ENCODE measurements at places on chromosomes 6 and 20. TPM values are rescaled to one million over a fixed set of nuclear protein-coding genes. Genes with fewer than 3 reads are reported as not detected.
A peak's percentile ranks its signal among the peaks of the same experiment; 100 is the strongest.

MLIP gene
- total RNA-seq, result 4.3 TPM

ZNF165 gene
- 0.45 TPM for total RNA-seq

FNDC11 gene
- 0.13 TPM for total RNA-seq

SLC32A1 gene
- not detected for total RNA-seq

BCAS4 gene
- 14.5 TPM for total RNA-seq

SNRPB2 gene
- total RNA-seq, result 48.5 TPM

MYT1 gene
- total RNA-seq, result not detected

SLC17A1 gene
- not detected for total RNA-seq

KHDRBS2 gene
- total RNA-seq, result not detected

LHFPL5 gene
- total RNA-seq, result 0.17 TPM

DDX43 gene
- not detected for total RNA-seq

DNA sequence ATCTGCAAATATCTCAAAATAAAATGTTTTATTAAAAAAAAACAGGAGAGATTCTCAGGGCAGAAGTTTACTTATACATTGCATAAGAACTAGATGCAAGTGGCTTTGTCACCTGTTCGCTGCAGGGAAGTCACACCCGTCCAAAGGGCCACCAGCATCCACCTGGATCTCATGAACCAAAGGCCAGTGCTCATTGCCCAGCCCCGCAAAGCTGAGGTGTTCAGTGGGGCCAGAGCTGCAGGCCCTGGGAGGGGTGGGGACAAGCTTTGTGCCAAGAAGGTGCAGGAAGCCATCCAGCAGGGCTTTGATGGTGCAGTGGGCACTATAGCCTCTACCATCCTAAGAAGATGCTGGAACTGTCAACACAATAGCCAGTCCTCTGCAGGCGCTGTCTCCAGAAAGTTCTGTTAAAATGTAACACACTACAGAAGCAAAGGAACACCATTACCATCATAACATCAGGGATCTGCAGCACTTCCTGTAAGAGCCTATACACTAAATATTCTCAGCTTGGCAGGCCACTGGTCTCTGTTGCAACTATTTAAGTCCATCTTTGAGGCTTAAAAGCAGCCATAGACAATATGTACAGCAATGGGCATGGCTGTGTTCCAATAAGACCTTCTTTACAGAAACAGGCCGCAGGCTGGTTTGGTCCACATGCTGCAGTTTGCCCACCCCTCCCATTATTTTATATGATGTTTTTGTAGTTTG is 15.7 kb upstream of the CD93 start:
- DNase-seq, result no peak

DNA sequence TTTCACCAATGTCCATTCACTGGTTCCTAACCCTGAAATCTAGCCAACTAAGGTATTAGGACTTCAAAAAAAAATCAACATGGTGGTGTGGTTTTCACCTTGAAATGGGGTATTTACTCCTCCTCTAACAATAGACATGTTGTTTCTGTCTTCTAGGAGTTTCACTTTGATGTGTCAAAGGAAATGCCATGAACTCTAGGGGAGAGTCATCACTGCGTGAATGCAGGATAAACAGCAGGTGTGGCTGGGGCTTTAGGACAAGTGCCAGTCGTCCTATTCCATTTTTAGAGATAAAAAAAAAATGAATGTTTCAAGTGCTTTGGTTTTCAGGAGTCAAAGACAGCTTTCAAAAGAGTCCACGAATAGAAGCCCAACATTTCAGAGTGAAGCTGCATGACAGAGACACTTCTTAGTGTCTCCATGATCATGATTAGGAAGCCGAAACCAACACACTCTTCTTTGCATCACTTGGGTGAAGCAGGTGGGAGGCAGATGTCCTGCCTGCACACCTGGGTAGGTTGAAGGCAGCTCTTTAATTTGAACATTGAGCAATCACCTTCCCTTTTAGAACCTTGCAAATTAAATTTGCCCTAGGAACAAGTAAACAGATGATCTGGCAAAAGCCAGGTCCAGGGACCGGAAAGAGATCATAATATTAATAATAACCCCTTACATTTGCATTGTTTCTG is 328.5 kb upstream of the PRDM1 start:
- DNase-seq, result peak; percentile 66

DNA sequence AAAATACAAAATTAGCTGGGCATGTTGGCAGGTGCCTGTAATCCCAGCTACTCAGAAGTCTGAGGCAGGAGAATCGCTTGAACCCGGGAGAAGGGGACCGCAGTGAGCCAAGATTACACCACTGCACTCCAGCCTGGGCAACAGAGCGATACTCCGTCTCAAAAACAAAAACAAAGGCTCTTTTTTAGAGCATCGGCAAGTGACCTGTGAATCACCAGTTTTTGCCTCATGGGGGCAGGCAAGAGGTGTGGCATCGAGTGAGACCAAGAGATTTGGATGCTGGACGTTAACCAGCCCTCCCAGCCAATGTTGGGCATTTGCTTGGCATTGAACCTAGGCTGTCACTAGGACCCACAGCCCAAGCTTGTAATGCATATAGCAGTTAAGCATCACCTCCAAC is 14.6 kb upstream of the CDK5RAP1 start:
- peak; percentile 40 for DNase-seq

DNA sequence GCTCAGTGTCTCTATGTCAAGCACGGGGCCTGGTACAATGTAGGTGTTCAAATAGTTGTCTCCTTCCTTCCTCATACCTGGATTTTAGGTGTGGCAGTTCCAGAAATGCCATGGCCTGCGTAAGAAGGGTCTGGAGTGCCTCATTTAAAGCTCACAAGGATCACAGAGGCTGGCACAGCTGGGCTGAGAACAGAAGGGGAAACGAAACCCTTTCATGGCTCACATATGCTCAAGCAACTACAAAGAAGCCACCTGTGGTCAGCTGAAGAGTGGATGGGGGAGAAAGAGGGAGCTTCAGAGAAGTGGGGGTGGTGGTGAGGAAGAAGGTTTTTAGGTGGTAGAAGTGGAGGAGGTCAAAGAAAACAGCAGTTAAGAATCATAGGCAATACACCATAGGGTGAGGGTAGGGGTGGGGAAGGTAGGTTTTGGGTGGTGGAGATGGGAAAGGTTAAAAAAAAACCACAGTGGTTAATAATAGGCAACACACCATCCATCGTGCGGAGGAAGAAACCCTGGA is 17.0 kb upstream of the TOP1 start:
- DNase-seq, result no peak

DNA sequence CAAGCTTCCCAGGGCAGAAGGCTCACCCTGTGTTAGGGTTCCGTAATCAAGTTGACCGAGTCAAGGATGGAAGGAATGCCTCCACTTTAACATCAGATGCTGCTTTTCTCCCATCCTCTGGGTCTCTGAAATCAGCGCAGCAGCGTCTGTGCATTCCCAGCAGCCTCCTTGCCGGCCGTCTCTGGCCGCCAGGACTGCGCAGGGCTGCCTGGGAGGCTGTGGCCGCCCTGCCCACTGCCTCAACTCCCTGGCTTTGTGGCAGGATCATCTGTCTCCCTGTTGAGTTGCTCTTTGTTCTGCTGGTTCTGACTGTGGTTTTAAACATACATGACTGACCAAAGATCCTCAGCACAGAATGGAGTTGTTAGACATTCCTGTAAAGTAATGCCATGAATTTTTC is 56.5 kb downstream of the DLL1 start:
- no peak for DNase-seq

DNA sequence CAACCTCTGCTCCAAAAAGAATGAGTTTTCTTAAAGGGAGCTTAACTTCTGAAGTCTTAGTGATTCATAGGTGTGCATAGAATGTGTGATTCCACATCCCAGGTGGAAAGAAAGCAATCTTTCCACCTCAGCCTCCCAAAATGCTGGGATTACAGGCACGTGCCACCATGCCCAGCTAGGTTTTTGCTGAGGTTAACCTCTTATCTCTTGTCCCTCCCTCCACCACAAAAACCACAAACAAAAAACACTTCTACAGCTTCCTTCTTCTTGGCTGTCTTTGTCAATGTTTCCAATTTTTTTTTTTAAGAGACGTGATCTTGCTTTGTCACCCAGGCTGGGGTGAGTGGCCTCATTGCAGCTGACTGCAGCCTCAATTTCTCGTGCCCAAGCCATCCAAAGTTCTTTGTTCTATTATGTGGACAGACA is 8.1 kb upstream of the CSE1L start:
- no peak for DNase-seq

GRCh38 chr20:54090230-54091119 is 20.1 kb upstream of the BCAS1 start:
- DNase-seq, result no peak

GRCh38 chr6:49732781-49733180 is 11.4 kb downstream of the CRISP3 start:
- no peak for DNase-seq

- no peak for DNase-seq
Measured at GRCh38 chr6:134079406-134079921, 27.0 kb upstream of the SLC2A12 start.

DNA sequence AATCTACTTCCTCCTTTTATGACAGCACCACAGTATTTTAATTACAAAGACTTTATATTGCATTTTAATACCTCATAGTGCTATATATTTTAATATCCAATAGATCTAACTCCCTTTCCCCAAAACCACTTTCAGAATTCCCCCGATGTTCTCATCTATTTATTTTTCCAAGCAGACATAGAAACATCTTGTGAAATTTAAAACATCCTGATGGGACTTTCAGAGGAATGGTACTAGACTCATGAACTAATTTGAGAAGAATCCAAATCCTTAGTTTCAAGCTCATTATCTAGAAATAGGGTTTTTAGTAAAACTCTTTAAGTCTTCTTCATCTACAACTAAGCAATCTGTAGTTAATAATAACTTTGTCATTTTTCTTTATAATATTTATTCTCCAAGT is 97.0 kb downstream of the TRERF1 start:
- no peak for DNase-seq

DNA sequence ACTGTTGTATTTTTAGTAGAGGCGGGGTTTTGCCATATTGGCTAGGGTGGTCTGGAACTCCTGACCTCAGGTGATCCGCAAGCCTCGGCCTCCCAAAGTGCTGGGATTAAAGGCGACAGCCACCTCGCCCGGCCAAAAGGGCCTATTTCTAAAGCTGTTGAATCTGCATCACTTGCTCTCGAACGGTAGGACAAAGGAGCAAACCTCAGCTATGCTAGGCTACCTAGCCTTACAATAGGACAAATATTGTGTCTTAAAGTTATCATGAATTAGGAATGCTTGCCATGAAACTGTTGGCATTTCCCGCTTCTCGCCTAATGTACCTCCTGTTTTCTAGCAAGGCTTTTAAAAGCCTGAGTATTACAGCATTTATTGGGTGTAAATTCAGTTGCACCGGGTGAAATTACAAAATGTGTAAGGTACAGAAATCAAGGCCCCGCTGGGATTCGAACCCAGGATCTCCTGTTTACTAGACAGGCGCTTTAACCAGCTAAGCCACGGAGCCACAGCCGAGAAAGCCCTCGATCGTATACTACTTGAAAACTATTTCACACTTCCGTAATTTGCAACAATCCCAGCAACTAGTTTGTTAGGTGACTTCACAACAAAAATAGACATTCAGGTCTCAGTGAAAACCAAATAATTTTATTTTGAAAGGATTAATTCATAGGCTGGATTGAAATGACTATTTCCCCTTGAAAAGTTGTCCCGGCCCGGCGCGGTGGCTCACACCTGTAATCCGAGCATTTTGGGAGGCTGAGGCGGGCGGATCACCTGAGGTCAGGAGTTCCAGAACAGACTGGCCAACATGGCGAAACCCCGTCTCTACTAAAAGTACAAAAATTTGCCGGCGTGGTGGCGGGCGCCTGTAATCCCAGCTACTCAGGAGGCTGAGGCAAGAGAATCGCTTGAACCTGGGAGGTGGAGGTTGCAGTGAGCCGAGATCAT is 211.6 kb upstream of the ZNF184 start:
- DNase-seq, result peak; percentile 80

- no peak for DNase-seq
Measured at GRCh38 chr6:166173281-166173951, 5.8 kb upstream of the TBXT start.

- peak; percentile 41 for DNase-seq
Measured at GRCh38 chr6:42402184-42402583, 49.5 kb downstream of the TRERF1 start.

GRCh38 chr20:8764344-8764962 is 304.4 kb upstream of the PLCB4 start:
- peak; percentile 23 for DNase-seq

GRCh38 chr20:43563429-43563828 is 4.6 kb downstream of the SGK2 start:
- DNase-seq, result peak; percentile 35

DNA sequence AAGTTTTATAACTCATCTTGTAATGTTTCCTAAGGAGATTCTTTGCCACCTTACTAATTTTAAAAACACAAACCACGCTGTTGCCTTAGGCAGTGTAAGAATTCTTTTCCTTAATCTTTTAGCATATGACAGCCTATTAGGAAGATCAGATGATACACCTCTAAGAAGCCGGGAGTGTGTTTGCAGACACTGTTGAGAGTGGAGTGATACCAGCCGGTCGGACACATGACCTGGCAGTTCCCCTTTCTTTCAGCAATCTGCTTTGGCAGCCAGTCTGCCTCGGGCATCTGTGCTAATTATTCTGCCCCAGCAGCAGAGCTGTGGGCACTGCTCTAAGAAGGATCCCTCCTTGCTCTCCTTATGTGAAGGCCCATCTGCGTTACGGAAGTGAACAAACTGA is 50.9 kb downstream of the PLCB4 start:
- peak; percentile 25 for DNase-seq

GRCh38 chr6:37019065-37019450 is 13.6 kb downstream of the FGD2 start:
- no peak for DNase-seq

- DNase-seq, result no peak
Measured at GRCh38 chr20:18589941-18590674, 2.3 kb downstream of the DTD1 start.

- DNase-seq, result peak; percentile 5
Measured at GRCh38 chr6:90168693-90169131, 127.9 kb downstream of the BACH2 start.

DNA sequence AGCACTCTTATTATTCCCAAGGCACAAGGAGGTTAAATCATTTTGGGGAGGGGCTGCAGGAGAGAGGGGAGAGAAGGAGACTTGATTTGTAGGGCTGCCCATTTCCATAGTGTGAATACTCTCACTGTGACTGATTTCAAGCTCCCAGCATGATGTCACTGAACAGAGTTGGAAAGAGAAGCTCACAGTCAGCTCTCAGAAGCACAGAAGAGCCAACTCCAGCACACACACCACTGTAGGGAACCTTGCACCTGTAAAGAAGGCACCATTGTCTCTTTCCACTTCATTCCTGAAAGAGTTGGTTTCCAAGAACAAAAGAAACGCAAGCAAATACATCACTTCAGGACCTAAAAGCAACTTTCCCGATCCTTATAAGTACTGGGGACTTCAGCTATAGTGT is 12.7 kb upstream of the STK35 start:
- no peak for DNase-seq

GRCh38 chr6:43767553-43768505 is 2.2 kb upstream of the VEGFA start:
- no peak for DNase-seq

- no peak for DNase-seq
Measured at GRCh38 chr20:50708845-50709635, 17.7 kb upstream of the RIPOR3 start.

DNA sequence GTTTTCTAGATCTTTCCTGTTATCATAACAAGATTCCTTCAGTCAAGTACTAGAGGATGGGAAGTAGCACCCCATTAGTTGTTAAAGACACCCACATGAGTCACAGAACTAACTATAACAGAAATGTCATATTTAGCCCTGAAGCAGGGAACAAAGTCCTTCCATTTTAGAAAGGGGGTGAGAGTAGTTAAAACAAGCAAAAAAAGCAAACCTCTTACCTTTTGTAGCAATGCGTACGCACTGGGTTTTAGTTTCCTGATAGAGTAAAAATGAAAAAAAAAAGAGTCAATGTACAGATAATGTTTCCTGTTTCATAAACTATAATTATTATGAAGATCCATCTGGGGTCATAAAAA is 163.7 kb upstream of the THEMIS start:
- no peak for DNase-seq

- DNase-seq, result no peak
Measured at GRCh38 chr6:150057501-150057951, 11.4 kb downstream of the ULBP3 start.

Data from LHCN-M2 (cell line).